ENCODE measurements at places on chromosomes 12 and 14.

DNA sequence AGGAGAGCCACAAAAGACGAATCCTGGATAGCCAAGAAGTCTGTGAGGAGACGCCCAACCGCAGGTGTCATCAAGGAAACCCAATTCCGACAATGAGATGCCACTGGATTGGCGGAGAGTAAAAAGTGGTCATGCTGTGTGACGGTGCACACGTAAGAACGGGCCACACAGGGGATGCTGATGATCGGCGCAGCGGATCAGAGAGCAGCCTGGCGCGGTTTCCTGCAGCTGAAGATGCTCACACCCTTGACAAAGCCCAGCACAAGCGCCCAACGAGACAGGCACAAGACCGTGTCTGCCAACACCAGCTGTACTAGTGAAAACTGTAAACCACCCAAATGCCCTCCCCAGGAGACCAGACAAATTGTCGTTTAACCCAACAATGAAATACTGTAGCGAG is 55.8 kb downstream of the CCDC85C start:
- DNase-seq: no peak

DNA sequence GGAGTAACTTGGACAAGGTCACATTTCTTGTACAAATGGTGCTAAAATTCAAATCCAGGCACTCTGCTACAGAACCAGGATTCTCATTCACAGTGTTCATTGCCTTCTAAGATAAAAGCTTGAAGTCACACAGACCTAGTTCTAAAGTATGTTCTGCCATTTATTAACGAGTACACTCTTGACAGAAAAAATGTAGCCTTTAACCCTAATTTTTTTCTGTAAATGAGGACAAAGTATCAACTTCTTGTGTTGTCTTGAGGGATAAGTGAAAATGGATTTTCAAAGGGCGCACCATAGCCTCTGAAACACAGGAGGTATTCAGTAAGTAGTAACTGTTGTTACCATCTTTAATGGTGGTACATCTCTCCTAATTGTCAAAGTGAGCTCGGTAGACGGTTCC is 379.8 kb upstream of the FLRT2 start:
- no peak for DNase-seq

- no peak for DNase-seq
Observed at GRCh38 chr12:110733089-110733715, 9.5 kb downstream of the PPP1CC start.

DNA sequence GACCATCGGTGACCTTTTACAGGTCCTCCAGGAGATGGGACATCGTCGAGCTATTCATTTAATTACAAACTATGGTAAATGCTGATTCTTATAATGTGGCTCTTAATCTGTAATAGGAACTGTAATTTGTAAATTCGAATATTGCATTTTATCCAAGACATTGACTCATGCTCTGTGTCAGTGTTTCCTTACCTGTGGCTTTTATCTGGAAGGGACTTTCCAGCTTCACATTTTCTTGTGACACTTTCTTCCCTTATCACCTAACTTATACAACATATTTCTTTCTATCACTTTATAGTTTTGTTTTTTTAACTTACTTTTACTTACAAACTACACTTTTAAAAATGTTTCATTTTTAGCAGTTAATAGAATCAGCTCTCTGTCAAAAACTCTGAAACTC is 14.8 kb downstream of the IRAK3 start:
- no peak for DNase-seq

DNA sequence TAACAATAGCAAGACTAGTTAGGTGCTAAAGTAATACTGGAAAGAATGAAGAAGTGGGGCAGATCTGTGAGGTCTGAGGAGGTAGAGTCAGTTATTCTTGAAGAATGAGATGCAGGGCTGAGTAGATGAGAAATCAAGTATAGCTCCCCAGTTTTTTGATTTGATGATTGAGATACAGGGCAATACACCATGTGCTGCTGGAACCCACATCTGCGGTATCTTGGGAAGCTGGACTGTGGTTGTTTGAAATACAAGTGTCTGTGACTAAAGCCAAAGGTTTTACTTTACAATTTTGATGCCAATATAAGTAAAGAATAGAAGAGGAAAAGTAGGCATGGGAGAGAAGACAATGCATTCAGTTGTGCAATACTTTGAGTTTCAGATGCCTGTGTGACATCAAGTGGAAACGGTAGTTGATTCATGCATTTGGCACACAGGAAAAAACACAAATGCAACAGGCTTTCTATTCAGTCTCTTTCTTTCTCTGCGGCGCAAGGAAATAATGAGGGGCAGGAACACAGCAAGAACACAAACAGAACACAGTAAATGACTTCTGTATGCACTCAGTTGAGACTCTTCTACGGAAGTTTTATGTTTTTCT is 190.2 kb upstream of the SLC38A2 start:
- no peak for DNase-seq

DNA sequence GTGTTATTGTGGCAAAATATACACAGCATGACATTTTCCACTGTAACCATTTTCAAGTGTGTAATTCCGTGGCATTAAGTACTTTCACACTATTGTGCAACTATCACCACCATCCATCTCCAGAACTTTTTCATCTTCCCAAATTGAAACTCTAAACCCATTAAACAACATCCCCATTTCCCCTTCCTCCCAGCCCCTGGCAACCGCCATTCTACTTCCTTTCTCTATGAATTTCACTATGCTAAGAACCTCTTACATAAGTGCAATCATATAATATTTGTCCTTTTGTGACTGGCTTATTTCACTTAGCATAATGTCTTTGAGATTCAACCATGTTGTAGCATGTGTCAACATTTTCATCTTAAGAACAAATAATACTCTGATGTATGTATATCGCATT is 67.8 kb upstream of the PYGL start:
- DNase-seq: no peak

GRCh38 chr14:38718519-38718918 is 384.5 kb downstream of the SEC23A start:
- DNase-seq: no peak

DNA sequence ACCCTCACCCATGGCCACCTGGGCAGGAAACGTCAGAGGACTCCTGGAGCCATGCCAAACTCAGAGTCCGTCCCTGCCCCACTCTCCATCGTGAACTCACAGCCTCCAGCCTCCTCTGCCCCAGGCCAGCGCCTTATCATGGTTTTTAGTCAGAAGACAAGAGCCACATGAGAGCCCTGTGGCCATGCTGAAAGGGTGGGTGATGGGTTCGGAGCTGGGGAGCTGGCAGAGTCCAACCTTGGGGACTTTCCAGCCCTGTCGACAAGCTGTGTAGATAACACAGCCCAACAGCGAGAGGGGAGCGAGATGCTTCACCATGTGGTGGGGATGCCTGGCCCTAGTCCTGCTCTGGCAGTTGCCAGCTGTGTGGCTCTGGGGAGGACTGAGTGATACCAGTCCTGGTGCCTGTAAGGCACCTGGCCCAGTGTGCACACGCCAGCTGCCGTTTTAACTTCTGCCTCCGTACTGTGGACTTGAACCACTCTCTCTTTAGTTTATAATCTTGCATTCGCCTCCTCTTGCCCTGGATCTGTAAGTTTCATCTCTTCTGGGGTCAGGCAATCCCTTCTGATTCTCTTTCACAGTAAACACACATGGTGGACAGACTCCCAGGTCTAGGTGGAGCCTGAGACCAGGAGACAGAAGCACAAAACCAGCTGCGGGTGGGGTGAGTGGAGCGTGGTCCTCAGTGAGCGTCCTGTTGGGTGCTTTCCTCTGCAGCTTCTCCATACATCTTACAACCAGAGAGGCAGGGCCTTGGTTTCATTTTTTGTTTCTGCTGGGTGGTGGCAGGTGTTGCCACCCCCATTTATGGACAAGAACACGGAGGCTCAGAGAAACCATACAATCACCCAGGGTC is 55.3 kb downstream of the RIN3 start:
- peak; percentile 73 for DNase-seq

DNA sequence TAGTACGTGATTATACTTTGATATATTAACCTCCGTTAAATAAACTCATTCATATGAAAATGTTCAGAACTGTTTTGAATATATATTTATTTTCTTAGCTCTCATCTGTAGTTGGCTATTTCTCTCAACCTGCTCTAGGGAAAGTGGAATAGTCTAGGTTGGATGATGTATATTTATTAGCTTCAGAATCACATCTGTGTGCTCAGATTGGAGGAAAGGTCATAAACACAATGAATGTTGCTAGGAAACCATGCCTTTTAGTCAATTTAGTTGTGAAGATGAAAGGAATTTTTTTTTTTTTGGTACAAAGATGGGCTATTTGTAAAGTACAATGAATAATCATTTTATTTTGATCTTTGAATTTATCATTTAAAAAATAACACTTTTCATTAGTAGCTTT is 439.1 kb downstream of the FOXG1 start:
- DNase-seq: no peak

DNA sequence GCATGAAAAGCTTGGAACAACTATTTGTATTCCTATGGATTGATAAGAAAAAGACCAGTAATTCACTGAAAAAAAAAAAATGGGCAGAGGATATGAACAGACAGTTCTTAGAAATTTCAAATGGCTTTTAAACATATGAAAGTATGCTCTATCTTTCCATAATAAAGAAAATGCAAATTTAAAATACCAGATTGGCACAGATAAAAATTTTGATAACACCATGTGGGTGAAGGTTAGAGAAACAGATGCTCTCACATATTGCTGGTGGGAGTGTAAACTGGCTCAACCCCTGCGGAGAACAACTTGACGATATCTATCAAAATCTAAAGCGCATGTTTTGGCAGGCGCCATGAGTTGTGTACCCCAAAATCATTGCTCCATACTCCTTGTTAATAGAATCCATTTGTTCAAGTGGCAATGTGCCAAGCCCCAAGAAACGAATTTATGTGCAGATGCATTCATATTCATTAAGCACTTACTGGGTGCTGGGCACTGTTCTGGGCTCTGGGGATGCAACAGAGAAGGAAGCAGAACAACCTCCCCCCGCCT is 29.5 kb upstream of the TMPO start:
- no peak for DNase-seq

GRCh38 chr14:89139404-89140247 is 277.4 kb downstream of the FOXN3 start:
- DNase-seq: no peak

GRCh38 chr14:106841701-106842100 is 1315.3 kb downstream of the TMEM121 start:
- no peak for DNase-seq

DNA sequence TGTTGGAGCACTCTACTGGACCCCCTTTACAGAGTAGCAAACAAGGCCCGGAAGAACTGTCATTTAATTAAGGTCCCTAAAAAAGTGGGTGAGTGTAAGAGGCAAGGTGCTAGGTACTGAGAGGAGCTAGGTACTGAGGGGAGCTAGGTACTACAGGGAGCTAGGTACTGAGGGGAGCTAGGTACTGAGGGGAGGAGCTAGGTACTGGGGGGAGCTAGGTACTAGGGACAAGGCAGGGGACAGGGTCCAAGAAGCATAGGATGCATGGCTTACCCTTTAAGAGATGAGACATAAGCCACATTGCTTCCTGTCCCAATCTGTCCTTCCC is 4.9 kb downstream of the KRT5 start:
- no peak for DNase-seq

DNA sequence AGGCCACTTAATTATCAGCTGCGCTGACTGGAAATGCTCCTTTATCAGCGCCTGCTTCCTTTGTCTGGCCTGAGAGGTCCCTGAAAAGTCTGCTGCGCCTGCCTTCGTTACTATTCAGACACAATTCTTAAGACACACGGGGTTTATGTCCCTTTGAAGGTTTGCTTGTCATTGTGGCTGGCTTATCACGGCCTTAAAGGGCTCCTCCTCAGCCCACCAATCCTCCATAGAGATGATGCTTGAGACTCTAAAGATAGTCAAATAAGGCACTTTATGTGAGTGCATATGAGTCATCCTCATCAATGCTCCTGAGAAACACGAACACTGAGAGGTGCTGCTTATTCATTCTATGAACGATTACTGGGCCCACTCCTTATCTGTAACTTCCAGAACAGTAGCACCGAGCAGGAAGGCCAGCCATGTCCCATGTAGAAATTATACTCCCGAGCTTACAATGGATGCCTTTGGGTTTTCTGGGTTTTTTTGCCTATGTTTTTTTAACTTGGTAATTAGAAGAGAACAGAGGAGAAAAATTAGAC is 1268.2 kb upstream of the TMEM132C start:
- DNase-seq: no peak

DNA sequence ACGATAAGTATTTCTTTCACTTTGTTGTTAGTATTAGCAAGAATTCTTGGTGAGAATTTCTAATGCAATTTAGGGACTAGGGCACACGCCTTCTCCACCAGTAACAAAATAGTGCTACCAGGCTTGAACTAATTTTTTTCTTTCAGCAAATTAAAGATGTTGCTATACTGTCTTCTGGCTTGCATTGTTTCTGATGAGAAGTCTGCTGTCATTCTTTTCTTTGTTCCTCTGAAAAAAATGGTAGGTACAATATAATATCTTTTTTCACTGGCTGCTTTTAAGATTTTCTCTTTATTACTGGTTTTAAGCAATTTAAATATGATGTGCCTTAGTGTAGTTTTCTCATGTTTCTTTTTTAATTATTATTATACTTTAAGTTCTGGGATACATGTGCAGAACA is 171.2 kb downstream of the PCNX1 start:
- no peak for DNase-seq

DNA sequence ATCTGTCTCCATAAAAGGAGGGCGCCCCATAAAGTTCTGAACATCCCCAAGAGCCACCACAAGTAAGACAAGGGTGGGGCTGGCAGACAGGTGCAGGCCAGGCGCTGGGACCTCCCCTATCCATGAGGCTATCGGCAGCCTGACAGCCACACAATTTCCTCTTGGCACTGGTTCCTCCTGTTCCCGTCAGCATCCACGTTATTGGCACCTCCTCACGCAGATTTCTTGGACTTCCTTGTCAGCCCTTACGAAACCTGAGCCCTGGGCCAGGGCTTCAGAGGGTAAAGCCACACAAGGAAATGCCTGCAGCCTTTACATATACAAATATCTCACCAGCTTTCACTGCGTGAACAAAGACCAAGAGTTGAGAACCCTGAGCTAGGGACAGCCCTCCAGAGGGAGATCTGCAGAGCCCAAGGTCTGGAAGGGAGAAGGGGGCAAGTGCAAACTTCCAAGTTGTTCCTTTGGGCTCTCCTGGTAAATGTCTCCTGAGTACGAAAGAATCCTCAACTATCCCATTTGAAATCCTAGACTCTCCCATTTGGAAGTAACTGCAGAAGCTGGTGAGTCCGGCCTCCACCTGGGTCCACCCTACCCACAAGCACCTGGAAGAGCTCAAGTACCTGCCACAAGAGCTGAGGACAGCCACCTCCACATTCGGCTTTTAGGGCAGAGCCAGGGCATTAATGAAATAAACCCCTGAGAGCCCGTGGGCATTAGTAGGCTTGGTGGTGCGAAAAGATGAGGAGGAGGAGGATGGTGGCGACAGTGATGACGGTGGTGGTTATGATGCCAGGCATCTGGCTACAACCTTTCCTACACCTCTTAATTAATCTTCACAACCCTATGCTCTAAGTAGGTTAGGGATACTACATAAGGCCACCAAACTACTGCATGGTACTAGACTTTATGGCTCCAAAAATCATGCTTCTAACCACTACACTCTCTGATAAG is 5.5 kb upstream of the TC2N start:
- DNase-seq: peak; percentile 72
